ENCODE measurements at places on chromosomes 1 and 21.

DNA sequence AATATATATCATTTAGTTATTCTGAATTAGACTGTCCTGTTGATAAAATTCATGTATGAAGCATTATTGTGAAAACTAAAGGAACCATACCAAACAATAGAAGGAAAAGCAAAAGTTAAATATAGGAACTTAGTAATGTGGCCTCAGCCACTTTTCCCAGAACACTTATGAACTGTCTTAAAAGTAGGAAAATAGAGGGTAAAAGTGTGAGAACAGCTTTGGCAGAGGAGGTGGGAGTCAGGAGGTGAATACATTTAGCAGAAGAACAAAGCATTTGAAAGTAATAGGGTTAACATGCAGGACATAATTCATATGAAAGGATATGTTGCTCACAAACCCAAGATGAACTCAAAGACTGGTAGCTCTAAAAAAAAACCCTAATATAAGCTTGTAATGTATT is 121.9 kb downstream of the KCNT2 start:
- DNase-seq: no peak

- DNase-seq: no peak
Measured at GRCh38 chr1:79695138-79695537, 688.6 kb upstream of the ADGRL4 start.

DNA sequence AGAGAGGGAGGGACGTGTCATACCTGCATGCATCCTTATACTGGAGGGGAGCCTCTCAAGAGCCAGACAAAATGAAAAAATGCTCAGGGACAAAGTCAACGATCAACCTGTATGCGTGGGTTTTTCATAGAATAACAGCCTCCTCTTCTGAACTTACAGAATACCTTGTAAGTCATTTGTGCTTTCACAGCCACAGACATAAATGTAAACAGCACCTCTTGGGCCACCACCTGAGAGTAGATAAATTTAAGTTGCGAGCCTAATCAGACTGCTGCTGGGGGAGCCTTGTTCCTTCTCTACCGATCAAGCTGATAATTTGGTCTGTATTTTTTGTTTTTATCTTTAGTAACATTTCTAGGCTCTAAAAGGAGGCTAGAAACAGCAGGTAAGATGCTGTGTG is 223.1 kb downstream of the KIF26B start:
- DNase-seq: no peak

- no peak for DNase-seq
Measured at GRCh38 chr1:43402089-43402865, 12.6 kb downstream of the SZT2 start.

DNA sequence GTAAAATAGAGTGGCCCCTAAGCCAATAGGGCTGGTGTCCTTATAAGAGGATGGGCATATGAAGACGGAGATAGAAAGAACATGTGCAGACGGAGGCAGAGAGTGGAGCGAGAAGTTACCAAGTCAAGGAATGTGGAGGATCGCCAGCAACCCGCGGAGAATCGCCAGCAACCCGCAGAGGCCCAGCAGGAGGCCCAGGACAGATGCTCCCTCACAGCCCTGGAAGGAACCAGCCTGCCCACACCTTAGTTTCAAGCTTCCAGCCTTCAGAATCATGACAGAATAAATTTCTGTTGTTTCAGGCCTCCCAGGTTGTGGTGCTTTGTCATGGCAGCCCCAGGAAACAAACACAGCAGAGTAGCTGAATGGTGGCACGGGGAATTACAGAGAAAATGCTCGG is 9.6 kb downstream of the CLDN14 start:
- no peak for DNase-seq

GRCh38 chr1:228360533-228361313 is 45.9 kb downstream of the TRIM11 start:
- no peak for DNase-seq

- no peak for DNase-seq
Measured at GRCh38 chr1:235821361-235821981, 45.2 kb downstream of the LYST start.

GRCh38 chr21:40512590-40512989 is 334.4 kb downstream of the DSCAM start:
- DNase-seq: no peak

DNA sequence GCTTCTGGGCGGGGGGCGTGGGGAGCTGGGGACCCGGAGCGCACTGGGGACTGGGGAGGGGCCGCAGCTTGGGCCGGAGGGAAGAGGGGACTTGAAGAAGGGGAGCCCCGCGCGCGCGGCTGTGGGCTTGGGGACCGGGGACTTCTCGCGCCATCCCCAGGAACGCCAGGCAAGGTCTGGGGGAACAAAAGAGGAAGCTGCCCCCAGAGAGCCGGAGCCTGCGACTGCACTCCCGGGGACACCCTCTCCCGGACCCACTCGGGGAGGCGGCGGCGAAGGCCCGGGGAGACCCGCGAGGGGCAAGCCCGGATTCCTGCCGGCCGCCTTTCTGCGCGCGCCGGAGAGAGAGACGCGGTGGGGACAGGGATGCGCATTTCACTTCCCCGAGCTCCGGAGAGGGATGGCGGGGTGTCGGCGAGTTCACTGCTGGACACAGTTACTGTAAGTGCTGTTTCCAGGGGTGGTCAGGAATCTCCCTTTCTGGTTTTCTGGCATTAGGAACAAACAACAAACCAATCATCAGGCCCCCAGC is 732 bp downstream of the ABCG1 start:
- no peak for DNase-seq

DNA sequence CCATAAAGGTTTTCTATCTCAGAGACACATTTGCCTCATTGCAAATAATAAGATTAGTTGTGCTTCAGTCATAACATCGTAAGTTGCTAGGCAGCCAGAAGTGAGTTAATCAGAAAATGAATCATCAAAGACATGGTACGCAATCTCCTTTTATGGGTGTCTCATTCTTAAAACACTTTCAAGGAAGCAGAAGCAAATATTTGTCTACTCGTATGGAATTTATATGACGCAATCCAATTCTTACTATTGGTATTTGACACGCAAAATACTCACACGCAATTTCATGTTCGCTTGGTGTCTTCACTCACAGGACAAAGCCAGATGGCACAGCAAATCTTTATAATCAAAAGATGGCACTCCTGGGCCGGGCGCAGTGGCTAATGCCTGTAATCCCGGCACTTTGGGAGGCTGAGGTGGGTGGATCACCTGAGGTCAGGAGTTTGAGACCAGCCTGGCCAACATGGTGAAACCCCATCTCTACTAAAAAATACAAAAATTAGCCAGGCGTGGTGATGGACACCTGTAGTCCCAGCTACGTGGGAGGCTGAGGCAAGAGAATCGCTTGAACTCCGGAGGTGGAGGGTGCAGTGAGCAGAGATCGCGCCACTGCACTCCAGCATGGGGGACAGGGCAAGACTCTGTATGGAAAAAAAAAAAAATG is 56.4 kb downstream of the HLCS start:
- no peak for DNase-seq

DNA sequence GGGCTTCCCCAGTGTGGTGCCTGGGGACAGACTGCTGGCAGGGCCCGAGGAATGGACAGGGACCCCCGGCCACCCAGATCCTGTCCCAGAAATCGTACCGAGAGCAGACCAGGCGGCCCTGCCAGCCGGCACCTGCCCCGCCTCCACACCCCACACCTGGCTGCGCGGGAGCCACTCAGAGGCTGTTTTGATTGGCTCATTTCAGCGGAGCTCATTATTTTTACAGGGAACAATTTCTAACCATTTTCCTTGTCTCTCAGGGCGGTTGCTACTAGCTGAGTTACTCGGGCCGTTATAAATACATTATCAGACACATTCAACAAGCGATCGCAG is 39.3 kb upstream of the AJAP1 start:
- DNase-seq: no peak

GRCh38 chr1:183227422-183228346 is 41.6 kb downstream of the LAMC2 start:
- DNase-seq: no peak

- DNase-seq: no peak
Measured at GRCh38 chr1:25041916-25042315, 111.8 kb upstream of the RUNX3 start.

DNA sequence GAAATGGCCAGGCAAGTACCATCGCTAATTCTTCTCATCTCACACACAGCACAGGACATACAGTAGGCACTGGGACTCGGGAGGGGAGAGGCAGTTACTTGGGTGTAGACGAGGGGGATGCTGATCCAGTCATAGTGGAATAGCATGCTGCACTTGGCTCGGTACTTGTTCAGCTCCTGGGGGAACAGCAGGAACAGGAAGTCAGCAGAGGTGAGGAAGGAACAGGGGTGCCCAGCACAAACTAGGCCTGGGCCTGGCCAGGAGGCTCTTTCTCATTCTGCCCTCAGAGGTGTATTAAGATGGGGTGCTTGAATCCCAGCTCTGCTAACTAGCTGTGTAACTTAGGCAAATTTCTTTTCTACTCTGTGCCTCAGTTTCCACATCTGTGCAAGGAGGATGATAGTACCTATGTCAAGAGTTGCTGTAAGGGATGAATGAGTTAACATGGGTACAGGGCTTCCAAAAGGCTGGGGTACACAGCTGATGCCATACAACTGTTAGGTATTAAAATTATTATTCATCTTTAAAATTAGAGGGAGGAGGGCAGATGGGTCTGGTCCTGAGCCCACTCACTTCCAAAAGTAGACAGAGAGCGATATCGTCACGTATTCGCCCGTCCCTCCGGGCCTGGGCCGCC is 2.4 kb downstream of the BEST4 start:
- DNase-seq: no peak

DNA sequence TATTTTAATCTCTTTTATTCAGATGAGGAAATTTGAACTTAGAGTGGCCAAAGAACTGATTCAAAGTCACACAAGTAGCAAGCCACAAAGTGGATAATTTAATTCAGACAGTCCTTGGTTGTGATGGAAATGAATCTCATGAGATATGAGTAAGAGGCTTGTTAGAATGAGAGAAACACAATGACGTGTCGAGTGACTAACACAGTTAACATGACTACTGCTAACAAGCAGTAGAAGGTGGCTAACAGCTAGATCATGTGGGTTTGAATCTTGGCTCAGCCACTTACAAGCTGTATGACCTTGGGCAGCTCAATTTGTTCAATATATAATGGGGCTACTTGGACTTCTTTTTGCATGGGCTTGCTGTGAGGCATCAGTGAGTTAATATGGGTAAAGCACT is 104.5 kb upstream of the LMO4 start:
- DNase-seq: no peak

- no peak for DNase-seq
Measured at GRCh38 chr1:213602796-213603486, 384.8 kb upstream of the PROX1 start.

GRCh38 chr1:35488336-35488735 is 68.9 kb downstream of the KIAA0319L start:
- DNase-seq: no peak

GRCh38 chr1:159945483-159946241 is at the start of gene IGSF9:
IGSF9 (minus strand) TSS chr1:159945613; CDS start chr1:159943454, 2,159 bp downstream.
- DNase-seq: peak; percentile 61

GRCh38 chr1:88291611-88292354 is 392.3 kb upstream of the PKN2 start:
- no peak for DNase-seq

- no peak for DNase-seq
Measured at GRCh38 chr21:42190486-42190863, 28.5 kb upstream of the ABCG1 start.

GRCh38 chr1:236016083-236016482 is 48.8 kb downstream of the NID1 start:
- no peak for DNase-seq

- no peak for DNase-seq
Measured at GRCh38 chr1:55682198-55682597, 467.0 kb upstream of the USP24 start.

DNA sequence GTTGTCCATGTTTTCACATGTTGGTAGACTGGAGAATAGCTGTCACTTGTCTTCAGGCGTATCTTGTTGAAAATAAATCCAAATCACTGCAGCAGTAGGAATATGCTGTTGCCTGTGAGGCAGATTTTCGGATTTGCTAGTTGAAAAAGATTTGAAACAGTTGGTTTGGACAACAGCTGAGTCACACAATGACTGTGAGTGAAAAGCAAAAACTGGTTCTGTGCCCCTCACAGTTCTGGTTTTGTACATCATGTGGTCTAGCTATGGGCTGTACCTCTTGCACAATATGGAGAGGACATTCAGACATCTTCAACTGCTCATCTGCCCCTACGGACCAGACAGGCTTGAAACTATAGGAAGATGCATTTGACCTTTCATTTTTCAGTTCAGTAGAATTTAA is 1.8 kb downstream of the ARF1 start:
- no peak for DNase-seq

- no peak for DNase-seq
Measured at GRCh38 chr1:228862542-228863505, 127.5 kb downstream of the RHOU start.

- DNase-seq: no peak
Measured at GRCh38 chr1:246032984-246033383, 474.1 kb downstream of the SMYD3 start.

All from T-helper 1 cell (primary cell).